ENCODE measurements at places on chromosomes 2 and 18. TPM values are rescaled to one million over a fixed set of nuclear protein-coding genes. Genes with fewer than 3 reads are reported as not detected.

- DNase-seq, result no peak
Measured at GRCh38 chr2:126513033-126513432, 142.9 kb upstream of the GYPC start.

DNA sequence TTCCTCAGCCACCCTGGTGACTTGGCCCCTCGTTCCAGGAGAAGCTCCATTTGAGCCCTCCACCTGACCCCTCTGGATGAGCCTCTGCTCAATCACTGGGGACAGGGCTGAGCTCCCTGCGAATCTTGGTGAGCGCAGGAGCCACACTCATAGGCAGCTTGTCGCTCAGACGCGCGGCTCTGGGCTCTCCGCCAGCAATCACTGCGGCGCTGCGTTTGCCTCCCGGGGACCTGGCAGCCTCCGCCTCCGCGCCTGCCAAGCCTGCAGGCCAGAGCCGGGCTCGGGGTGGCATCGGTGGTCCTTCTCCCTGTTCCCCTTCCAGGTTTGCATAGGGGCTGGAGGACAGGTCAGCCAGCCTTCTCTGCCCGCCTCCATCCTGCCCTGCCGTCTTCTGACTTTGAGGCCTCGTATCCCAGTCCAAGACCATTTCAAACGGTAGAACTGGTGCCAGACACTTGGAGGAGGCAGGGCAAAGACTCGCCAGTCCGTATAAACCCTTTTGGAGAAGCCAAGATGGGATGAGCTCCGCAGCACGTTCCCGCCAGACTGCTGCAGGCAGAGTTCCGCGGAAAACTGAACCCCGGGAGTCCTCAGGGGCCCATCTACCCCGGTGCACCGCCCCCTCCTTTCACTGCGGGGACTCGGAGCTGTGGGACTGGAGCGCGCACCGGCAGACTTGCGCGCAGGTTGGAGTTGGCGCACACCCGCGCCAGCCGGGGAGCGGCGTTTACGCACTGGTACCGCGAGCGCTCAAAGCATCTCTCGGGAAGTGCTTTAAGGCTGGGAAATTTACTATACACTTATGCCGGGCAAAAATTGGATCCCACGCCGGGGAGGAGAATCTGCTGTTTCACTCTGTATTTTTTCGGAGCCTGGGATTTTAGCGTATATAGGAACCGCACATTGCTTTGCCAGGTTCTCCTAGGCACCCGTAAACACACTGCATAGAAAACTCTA is 1.1 kb upstream of the TACR1 start:
- no peak for DNase-seq

DNA sequence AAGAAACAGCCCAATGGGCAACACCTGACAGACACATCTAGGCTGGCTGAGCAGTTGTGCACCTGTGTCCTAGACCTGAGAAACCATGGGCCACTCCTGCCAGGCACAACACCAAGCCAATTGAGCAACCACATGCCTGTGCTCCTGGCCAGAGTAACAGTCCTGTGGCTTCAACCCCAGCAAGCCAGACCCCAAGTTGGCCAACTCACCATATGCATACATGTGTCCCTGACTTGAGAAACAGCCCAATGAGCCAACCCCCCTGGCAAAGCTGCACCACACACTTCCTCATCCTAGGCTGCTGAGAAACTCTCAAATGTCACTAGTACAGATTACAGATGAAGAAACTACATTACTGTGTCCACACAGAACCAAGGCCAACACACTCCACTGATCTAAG is 36.6 kb downstream of the USP34 start:
- no peak for DNase-seq

- DNase-seq, result no peak
Measured at GRCh38 chr2:52404866-52405265, 1362.7 kb upstream of the CHAC2 start.

- DNase-seq, result no peak
Measured at GRCh38 chr18:13437034-13437433, 218.5 kb downstream of the LDLRAD4 start.

GRCh38 chr2:177728920-177729319 is 336.3 kb downstream of the AGPS start:
- no peak for DNase-seq

DNA sequence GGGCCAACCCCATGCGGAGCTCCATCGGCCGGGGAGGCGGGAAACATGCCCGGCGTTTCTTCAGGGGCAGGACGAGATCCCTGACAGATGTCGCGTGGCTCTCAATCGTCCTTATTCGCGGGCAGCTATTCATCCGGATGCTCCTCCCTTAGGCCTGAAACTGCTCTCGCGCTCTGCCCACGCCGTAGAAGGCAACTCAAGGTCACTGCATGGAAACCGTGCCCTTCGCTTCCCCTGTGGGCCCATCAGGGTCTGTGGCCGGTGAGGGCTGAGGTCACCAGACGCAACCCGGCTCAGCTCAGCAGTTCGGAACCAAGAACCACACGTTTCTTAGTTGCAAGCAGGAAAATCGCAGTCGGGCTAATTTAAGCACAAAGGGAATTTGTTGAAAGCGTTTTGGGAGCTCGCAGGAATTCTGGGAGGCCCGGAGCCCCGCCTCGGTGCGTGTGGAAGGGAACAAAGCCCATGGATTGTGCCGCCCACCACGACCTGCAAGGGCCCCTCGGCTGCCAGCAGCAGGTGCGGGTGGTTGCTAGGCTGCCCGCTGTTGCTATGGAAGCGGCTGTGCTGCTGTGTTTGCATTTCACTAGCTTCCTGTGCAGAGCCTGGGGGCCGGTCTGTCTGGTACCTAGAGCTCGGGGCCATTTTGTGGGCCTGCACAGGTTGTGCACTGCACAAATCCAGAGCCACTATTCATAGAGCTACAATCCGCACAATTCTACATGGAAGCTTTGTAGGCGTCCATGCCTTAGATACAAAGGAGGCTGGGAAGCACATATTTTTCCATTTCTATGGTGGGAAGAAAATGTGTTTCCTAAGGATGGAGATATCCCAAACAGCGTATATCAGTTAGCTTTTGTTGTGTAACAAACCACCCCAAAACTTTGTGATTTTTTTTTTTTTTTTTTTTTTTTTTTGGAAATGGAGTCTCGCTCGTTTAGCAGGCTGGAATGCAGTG is 6.0 kb upstream of the ALLC start:
- DNase-seq, result no peak

- DNase-seq, result no peak
Measured at GRCh38 chr18:8966821-8967220, 135.7 kb upstream of the NDUFV2 start.

- DNase-seq, result no peak
Measured at GRCh38 chr18:8778824-8779223, 73.5 kb downstream of the MTCL1 start.

- no peak for DNase-seq
Measured at GRCh38 chr2:193373120-193373519, 1178.4 kb upstream of the TMEFF2 start.

GRCh38 chr2:101364878-101365277 is 22.4 kb downstream of the CREG2 start:
- no peak for DNase-seq

DNA sequence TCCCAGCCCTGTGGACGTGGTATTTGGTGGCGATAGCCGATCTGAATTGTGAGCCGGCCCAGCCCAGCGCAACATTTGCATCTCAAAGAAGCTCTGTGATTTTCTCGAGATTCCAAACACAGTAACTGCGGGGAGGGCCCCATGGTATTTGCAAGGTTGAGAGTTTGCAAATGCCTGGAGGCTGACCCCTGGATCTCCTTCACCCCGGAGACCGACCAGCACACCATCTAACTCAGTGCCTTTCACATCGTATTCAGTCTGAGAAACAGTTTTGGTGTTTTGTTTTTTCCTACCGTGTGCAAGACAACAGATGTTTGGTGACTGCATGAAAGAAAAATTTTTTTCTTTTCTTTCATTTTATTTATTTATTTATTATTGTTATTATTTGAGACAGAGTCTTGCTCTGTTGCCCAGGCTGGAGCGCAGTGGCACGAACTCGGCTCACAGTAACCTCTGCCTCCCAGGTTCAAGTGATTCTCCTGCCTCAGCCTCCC is 40.3 kb downstream of the MYCN start:
- DNase-seq, result no peak

DNA sequence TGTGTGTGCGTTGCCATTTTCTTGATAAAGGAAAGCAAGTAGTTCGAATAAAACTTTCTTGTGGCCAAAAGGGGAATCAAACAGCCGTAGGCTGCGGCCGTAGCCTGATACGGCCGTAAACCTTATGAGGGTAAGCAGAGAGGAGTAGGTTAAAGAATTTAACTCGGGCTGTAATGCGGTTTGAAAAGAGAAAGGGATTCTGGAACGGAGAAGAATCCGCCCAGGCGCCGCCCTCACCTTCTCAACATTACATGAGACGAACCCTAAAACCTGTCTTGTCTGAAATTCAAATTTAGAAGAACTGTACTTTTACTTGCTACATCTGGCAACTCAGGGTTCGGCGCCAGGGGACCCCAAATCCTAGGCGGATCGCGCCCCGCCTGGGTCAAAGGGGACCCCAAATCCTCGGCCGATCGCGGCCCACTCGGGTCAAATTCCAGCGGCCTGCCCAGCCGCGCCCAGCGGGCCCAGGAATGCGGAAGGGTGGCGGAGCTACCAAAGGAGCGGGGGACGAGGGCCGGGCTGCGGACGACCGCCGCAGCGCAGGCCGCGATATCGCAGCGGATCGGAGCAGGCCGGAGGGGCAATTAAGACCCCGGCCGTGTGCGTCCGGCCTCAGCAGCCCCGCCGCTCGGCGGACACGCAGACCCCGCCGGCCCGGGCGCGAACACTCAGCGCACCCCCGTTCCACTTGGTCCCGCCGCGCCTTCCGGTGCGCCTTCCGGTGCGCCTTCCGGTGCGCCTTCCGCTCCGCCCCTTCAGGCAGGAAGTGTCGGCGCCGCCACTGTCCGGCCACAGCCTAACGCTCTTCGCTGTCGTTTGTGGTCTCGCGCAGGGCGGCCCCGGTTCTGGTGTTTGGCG is at the start of gene MYL12B:
Gene MYL12B (plus strand): TSS at position 761 of the 861 bp plus-strand sequence. CDS start 10,766 bp downstream, outside the sequence.
- DNase-seq, result peak; percentile 91

DNA sequence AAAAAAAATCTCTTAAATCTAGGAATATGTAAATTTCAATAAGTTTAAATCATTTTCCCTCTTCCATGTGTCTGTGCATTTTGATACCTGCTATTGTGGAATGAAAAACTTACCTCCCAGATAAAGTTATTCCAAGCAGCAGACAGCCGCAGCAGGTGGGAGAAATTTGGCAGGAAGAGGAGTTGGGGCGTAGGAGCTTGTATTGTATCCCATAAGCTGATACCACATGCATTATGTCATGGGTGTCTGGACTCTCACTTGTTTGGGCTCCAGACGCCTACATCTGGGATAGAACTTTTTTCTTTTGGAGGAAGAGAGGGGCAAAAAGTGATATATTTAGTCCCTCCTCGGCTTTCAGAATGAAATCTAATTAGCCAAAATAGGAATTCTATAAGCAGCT is 59.3 kb upstream of the TCF4 start:
- no peak for DNase-seq

- DNase-seq, result no peak
Measured at GRCh38 chr2:231462729-231463465, 1.4 kb downstream of the NCL start.

DNA sequence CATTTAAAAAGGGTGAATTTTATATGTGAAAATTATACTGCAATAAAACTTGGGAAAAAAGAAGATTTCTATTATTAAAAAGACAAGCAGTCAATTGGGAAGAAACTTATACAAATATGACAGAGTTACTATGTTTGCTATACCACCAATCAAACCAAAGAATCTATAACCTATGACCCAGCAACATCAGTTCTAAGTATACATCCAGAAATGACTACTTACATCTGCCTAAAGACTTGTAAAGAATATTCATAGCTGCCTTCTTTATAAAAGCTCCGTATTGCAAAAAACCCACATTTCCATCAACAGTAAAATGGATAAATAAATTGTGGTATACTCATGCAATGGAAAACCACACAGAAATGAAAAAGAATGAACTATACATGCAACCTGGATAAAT is 32.9 kb upstream of the NABP1 start:
- DNase-seq, result no peak

The MYL1 gene
- not detected for total RNA-seq

The TTC27 gene
- 21.3 TPM for total RNA-seq

The ARHGAP25 gene
- total RNA-seq, result 170 TPM

The VIL1 gene
- total RNA-seq, result not detected

The EMILIN1 gene
- total RNA-seq, result 14.2 TPM

The ALLC gene
- total RNA-seq, result not detected

Data from natural killer cell treated with Interleukin-12 subunit alpha and Interleukin-12 subunit beta and Interleukin-15 and Interleukin-18, amount 100 ng/mL, for 72 hours (primary cell).